ENCODE measurements at places on chromosomes 6 and 20.

- DNase-seq, result no peak
These were observed 6.6 kb upstream of the ANKRD60 start for GRCh38 chr20:58235010-58235409.

DNA sequence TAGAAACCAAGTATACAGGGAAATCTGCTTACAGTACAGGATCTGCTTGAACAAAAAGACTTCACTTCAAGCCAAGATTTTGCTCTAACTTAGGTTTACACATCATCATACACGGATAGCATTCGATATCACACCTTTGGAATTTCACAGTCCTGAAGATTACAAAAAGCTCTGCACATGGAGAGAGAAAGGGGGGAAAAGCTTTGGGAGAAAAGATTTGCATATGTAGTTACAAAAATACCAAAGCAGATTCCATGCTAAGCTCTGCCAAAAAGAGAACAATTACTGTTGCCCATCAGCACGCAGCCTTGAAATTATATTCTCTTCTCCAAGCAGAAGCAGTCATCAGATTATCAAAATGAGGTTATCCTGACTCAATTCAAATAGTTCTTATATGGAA lies 62.0 kb downstream of the HIVEP2 start:
- no peak for DNase-seq

GRCh38 chr20:36893801-36894200 lies 17.9 kb downstream of the TLDC2 start:
- DNase-seq, result no peak

DNA sequence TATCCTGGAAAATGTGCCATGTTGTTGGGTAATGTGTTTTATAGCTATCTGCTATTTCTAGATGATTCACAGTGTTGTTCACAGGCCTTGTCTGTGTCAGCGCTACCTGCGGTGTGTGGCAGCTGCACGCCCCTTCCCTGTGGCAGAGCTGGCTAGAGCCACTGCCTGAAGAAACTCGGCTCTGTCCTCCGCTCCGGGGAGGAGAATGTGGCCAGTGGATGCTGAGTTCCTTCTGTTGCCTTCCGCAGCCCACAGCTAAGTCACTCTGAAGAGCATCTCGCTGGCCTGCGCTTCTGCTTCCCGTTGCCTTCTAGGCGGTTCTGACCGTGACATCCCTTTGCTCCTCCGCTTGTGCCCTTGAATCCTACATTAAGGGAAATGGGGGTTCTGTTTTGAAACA lies 135.1 kb downstream of the PLG start:
- no peak for DNase-seq

DNA sequence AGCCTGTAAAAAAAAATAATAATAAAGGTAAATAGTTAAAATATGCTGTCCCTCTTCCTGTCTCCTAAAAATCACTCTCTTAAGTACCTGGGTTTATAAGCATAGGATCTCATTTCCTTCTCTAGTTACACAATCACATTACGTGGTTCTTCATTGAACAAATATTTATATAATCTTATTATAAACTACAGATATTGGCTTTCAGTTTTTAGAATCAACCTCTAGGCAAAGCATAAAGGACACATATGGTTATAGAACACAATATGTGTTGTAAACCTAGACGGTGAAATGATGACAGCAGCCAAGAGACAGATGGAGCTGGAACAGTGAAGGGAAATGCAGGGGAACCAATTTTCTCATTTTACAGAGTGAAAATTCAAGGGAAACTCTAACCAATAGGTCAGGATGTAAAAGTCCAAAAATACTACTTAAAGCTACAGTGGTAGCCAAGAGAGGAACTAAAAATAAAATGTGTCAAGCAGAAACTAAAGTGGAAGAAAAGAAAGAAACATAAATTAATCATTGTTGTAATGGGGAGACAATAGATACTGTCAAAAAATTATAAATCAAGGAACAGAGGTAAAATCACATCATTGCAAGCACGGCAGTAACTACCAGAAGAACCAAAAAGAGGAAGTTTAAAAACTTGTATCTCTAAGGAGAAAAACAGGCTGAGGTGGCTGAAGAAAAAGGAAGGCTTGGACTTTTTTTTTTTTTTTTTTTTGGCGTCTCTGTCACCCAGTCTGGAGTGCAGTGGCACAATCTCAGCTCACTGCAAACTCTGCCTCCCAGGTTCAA lies 82.8 kb upstream of the CDYL start:
- DNase-seq, result no peak

DNA sequence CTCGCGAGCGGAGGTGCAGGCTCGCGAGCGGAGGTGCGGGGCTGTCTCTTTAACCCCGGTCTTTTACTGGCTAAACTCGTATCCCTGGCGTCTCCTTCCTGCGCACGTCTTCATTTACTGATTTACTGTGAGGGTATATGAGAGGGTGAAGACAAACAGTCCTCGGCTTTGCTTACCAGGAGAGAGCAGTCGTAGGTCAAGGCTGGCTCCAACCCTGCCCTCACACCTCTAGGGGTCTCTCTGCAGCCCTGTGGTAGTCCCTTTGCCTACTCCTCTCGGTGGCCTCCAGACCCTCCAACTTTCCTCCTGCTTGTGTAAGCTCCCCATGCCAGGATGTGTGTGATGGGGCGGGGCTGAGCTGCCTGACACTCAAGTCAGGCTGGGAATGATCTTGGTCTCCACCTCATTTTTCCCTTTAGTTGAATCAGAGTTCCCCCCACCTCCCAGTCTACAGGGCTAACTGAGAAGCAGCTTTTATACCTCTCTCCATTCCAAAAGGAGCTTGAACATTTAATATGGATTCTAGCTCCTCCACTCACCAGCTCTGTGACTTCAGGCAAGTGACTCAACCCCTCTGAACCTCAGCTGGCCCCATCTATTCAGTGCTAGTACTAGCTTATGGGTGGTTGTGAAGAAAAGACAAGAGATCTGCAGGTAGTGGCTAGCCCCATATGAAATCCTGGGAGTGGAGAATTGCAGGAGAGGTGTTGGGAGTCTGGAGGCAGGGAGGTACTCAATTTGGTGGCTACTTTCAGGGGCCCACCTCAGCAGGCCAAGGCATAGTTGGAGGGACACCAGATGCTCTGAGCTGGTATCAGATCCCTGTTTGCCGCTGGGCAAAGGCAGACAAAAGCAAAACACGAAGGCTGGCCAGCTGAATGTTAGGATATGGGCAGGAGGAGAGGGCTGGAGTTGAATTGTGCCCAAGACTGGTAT lies 902 bp downstream of the SLC29A1 start:
- no peak for DNase-seq

- DNase-seq, result no peak
These were observed 60.9 kb downstream of the IRF4 start for GRCh38 chr6:452301-453067.

- no peak for DNase-seq
These were observed 29.1 kb upstream of the PKIG start for GRCh38 chr20:44552950-44553908.

DNA sequence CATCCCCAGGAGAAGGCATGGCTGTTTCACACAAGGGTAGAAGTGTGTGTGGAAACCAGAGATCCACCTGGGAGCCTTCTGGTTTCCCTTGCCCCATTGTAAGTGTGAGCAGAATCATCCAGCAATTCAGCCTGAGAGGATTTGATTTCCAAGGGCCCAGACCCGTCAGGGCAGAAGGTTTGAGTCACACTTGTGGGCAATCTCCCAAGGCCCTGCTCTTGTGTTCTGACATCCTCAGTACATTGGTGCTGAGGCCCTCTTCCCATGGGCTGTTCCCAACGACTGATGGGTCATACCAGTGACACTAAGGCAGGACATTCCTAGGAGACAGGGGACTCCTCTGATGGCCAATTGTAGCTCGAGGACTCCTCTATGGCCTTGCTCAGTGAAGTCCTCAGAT lies 58.2 kb upstream of the POLR1H start:
- DNase-seq, result no peak

DNA sequence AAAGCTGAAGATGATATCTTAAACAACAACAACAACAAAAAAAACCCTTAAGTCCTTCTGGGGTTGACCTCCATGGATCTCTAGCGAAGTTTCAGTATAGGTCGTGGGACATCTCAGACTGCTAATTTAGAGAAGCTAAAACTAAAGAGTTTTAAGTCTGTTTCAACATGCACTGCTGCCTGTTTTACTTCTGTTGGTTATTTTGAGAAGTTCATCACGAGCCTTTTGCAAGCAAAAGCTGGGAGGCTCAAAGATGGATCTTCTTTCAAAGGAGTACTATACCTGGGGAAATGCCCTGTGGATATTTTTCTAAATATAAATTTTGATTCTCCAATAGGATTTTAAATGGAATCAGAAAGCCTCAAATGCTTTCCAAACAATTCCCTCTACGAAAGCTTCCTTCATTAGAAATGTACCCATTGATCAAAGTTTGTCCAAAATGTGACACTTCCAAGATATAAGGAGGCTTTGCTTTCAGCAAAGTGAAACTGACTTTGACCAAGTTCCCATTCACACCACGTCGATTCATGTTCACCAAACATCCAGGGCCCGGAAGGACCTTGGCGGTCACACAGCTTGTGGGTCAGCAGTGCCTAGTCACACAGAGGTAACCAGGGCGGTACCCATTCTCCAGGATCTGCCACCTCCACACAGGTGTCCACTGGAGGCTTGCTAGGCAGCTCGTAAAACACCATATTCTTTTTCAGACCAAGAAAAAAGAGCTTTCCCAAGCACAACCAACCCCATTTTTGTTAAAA lies 94.7 kb upstream of the QKI start:
- DNase-seq, result no peak

- no peak for DNase-seq
These were observed 76.2 kb downstream of the ALDH8A1 start for GRCh38 chr6:134873500-134874388.

DNA sequence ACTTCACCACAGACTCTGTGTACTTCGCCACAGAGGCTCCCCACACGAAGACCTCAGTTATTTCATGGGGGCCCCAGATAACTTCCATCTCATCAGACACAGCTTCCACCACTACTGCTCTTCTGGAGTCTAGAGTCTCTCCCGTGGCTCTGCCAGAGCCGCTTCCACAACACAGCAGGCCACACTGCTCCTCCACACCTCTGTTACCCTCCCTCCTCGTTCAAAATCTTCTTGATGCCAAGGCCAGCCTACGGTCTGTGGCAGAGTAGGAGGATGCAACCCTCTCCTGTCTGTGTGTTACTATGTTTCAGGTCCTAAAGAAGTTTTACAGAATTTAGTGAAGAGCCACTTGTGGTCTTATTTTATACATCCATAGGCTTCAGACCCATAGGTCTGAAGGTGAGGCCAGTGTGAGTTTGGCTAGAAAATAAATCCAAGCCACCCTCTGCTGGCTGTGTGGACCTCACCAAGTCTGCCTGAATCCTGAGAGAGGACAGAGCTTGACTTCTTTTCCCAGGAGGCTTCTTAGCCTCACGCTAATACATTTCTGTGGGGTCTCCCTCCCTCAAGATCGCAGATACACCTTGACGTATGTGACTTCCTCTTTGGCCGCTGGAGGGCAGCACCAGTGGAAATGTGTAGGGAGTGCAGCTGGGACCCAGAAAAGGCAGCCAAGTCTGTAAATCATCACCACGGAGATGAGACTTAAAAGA lies 197.7 kb downstream of the FAXC start:
- DNase-seq, result no peak

DNA sequence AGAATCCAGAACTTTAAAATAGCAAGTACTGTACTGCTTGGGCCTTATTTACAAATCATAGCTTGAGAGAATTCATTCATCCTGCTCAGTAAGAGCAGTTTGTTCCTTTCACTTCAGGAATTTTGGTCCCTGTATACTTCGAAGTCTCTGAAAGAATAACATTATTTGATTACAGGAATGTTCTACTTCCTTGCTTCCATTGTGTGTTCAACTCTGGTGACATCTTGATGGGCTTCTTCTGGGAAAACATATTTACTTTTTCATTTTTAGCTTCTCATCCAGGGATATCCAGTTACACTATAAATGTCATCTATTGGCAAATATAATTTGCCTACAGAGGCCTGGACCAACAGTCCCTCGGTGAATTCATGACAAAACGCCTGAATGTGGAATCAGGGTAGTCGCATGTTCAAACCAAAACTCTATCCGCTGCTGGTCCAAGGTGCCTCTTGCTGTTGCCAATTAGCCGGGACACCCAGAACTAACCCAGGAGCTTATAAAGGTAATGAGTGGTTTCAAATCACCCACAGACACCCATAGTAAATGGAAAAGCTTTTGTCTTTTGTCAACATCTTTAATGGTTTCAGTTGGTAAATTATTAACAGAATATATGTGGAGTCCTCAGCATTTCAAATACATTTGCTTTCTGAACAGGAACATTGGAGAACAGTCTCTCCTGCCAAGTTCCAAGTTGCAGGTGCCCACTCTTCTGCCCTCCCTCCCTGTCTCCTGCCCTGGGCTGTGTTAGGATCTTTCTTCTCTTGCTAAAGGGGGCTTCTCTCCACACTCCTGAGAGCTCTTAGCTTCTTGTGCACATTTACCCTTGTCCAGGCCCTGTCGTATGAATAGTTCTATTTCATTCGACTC lies 162.5 kb upstream of the CITED2 start:
- DNase-seq, result no peak

DNA sequence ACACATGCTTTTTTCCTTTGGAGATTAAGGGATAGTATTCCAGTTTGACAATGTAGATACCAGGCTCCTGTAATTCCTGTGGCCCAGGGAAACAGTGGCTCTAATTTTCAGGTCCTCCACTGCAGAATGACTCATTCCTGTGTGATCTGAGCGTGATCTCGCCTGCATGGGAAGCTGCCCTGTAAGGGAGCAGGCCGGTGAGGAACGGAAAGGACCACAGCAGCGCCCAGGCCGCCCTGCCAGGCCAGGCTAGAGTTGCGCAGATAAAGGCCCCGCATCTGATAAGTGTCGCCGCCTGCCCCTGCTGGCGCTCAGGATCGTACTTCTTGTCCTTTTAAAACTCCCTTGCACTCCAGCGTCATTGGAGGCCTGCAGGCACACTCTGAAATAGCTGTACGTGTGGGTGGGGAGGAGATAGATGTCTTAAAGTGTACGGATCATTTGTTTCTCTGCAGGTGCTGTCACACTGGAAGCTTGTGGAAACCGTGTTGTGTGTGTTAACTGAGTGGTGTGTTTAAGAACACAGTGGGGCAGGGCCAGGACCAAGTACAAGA lies 60.7 kb downstream of the SYNJ2 start:
- DNase-seq, result no peak

GRCh38 chr20:34538671-34539123 lies 19.8 kb upstream of the MAP1LC3A start:
- DNase-seq, result no peak

Data from omental fat pad (tissue), 4 donors.